ENCODE measurements at places on chromosomes 5 and 9. TPM values are rescaled to one million over a fixed set of nuclear protein-coding genes. Genes with fewer than 3 reads are reported as not detected.

Gene PCDHB12
- 9.3 TPM for total RNA-seq

Gene DDX4
- total RNA-seq = not detected

Gene ANKRD18B
- 1.6 TPM for total RNA-seq

Gene PAEP
- total RNA-seq = not detected

Gene DOCK8
- 26.6 TPM for total RNA-seq

Gene PCA3
- 0.12 TPM for total RNA-seq

Gene SELENOP
- total RNA-seq = 366 TPM

Gene PCDHB9
- total RNA-seq = 3.3 TPM

Gene IL13
- total RNA-seq = not detected

Gene MAN2A1
- 79.9 TPM for total RNA-seq

Gene AHRR
- 6.4 TPM for total RNA-seq

Gene BAG1
- 75.6 TPM for total RNA-seq

Gene LURAP1L
- total RNA-seq = 32.5 TPM

Gene KIF12
- total RNA-seq = 101 TPM

Gene ACTBL2
- total RNA-seq = not detected

Gene SMIM33
- total RNA-seq = not detected

Gene TAF11L10
- total RNA-seq = not detected

Gene TNFSF15
- 5.8 TPM for total RNA-seq

Gene PCDHB5
- 13.4 TPM for total RNA-seq

Gene ABO
- total RNA-seq = 5.1 TPM

Gene TBC1D13
- 18.7 TPM for total RNA-seq

Gene PCDHB10
- 6.2 TPM for total RNA-seq

Gene IL3
- not detected for total RNA-seq

Gene CNTNAP3
- total RNA-seq = 9.2 TPM

Gene ANKRD20A1
- 0.88 TPM for total RNA-seq

Gene IRGM
- total RNA-seq = 0.12 TPM

Gene LYSMD3
- 14.0 TPM for total RNA-seq

Gene DMRTA1
- 1.3 TPM for total RNA-seq

Gene ISL1
- total RNA-seq = not detected

Gene PCDHGC5
- total RNA-seq = 4.8 TPM

Gene INSL4
- not detected for total RNA-seq

Gene PCDHGB7
- total RNA-seq = 15.8 TPM

Gene CCDC112
- 2.3 TPM for total RNA-seq

Gene NEUROG1
- total RNA-seq = not detected

Gene TAF11L5
- not detected for total RNA-seq

Gene ROPN1L
- total RNA-seq = 1.1 TPM

Gene CMYA5
- 72.5 TPM for total RNA-seq

Gene NREP
- 333 TPM for total RNA-seq

Gene DCANP1
- not detected for total RNA-seq

Gene FKTN
- total RNA-seq = 17.0 TPM

Gene NUTM2F
- not detected for total RNA-seq

Gene RXFP3
- 0.18 TPM for total RNA-seq

Gene NR5A1
- total RNA-seq = 0.12 TPM

Gene CARD9
- total RNA-seq = 5.7 TPM

Gene THG1L
- total RNA-seq = 10.5 TPM

Gene COL23A1
- total RNA-seq = 7.5 TPM

Gene GPX8
- 38.3 TPM for total RNA-seq

Gene SLC23A1
- total RNA-seq = 6.2 TPM

Gene FOXD4L6
- not detected for total RNA-seq

Data from metanephros (tissue), 2 donors.